ENCODE measurements at places on chromosomes 2 and 18. TPM values are rescaled to one million over a fixed set of nuclear protein-coding genes. Genes with fewer than 3 reads are reported as not detected.

DNA sequence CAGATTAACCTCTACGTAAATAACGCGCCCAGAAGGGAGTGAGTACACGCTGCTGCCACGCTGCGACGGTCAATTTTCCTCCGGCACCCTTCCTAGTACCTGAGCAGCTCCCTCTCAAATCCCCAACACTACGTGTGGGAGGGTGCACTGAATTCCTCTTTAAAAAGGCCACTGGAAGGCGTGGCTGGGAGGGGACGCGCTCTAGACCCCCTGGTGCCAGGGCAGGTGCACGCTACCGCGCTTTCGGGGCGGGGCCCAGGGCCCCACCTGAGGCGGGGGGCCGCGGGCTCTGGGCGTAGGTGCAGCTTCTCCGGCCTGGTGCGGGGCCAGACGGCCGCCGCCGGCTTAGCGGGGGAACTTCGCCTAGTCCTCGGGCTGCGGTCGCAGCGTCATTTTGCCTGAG, 668 bp upstream of the ANKRD12 start:
- peak; percentile 56 for DNase-seq

- DNase-seq = no peak
Observed at GRCh38 chr2:8661736-8662135, 20.1 kb upstream of the ID2 start.

Gene IRS1
- total RNA-seq = 25.8 TPM

GRCh38 chr2:216285701-216286100, 86.6 kb downstream of the MARCHF4 start:
- no peak for DNase-seq

GRCh38 chr2:40716879-40717278, 265.0 kb upstream of the SLC8A1 start:
- DNase-seq = peak; percentile 73

- peak; percentile 36 for DNase-seq
Observed at GRCh38 chr2:12504443-12504842, 212.3 kb upstream of the TRIB2 start.

DNA sequence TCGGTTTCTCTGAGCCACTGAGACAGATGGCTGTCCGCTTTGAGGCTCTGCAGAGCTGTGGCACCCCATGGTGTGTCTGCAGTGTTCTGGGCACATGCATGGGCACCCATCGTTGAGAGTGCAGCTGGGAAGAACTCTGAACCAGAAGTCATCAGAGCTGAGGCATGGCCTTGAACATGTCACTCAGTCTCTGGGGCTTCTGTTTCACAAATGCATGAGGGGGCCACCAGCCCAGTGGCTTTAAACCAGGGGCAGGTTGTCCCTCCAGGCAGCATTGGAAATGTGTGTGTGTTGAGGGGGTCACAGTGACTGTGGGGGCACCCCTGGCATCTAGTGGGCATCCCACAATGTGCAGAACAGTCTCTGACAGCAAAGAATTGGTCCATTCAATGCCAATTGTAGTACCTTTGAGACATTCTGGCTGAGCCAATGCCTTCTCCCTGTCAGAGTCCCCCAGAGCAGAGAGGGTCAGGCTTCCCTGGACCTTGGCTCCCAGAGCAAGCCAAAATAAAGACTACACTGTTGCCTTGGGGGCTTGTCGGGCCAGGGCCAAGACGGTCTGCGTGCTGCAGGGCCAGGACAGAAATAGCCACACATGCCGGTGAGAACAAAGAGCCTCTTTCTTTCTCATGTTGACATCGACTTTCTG, 9.3 kb upstream of the PSMD1 start:
- no peak for DNase-seq

Gene RAB6C
- not detected for total RNA-seq

DNA sequence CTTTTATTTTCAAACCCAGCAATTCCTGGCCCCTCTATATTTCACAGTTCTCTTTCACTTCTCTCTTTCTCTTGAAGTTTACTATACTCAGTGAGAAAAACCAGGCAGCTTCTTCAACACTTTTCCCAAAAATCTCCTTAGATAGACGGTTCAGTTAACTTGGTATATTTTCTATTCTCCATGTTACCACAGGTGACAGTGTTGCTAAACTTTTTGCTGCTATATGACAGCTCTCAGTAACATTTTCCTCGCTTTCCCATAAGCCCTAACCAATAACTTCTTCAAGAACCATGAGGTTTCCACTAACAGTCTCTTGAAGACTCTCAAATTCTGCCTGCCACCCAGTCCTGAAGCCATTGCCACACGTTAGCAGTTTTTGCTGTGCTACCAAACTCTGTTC, 45.8 kb downstream of the CYBRD1 start:
- DNase-seq = no peak

GRCh38 chr2:238134393-238134785, 4.1 kb upstream of the KLHL30 start:
- DNase-seq = no peak

Gene IL18RAP
- total RNA-seq = not detected

Gene C1QL2
- not detected for total RNA-seq

DNA sequence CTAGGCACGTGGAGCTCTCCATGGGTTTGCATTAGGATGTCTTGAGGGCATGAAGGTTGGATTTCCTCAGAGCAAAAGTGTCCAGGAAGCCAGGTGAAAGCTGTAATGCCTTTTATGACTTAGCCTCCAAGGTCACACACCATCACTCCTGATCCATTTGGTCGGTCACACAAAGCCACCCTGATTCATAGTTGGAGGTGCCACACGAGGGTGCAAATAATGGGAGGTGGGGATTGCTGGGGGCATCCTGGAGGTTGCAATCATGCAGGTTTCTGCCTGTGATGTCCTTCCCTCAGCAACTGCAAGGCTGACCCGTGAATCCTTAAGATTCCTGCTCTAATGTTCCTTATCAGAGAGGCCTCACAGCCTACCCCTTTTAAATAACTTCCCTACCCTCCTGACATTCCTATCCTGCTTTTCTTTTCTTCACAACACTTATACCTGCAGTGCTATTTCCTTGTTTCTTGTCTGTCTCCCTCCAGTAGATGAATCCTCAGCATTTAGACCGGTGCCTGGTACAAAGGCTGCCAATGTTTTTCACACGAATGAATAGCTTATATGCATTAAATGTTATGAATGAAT, 97.1 kb downstream of the LIPG start:
- DNase-seq = no peak

Gene CTAGE1
- total RNA-seq = not detected

GRCh38 chr2:105881286-105882136, 136.8 kb downstream of the NCK2 start:
- no peak for DNase-seq

DNA sequence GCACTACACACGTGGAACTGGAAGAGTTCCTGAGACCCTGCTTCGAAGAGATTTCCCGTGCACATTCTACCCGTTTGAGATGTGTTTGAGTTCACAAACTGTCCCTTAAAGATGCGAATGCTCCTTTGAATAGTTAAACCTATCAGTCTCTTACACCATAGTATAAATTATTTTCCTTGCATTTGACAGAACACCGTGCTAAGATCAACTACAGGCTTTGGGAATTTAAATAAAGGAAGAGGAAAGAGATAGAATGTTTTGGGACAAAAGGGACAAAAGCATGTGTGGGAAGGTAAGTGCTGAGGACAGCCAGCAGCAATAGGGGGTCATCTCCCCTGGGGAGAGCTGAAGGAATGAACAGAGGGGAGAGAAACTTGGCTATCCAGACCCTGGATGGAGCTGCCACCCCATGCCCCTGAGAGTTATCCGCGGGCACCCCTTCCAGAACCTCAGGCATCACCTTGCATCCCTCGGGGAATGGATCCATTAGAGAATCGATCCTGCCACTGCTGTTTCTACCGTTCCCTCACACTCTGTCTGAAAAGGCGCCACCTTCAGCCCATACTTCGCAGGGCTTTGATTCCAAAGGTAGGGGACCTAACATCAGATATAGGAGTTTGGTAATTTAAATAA, 888 bp upstream of the ADCY3 start:
- DNase-seq = no peak

DNA sequence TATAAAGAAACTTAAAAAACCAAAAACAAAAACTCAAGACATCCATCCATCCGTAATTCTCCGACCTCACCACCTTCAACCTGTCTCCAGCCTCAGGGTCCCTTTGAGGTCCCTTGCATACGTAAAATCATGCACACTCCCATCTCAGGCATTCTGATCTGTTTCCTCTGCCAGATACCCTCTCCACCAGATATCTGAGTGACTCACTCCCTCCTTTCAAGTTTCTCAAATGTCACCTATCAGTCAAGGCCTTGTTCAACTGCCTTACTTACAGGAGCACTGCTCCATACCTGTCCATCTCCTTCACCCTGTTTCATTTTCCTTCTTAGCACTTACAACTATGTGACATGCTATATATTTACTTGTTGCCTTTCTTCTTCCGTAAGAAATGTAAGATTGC, 369.3 kb downstream of the NBAS start:
- no peak for DNase-seq

DNA sequence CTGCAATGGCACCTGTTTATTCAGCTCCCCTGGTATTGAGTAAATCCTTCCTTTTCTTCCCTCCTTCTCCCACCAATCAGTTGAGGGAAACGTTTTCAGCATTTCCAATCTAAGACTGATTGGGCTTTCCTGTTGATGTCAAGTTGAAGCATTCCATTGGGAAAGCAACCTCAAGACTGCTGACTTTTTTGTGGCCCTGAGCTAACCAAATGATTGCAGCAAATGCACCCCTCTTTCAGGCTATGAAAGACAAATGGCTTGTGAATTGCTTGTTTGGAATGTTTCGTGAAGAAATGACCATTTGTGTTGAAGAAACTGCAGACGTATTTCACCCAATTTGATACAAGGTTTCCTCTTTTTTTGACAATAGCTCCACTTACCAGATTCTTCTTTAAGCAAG, 303.5 kb downstream of the EPHA4 start:
- DNase-seq = no peak

Gene ANKRD30BL
- total RNA-seq = not detected

Gene PLEKHH2
- total RNA-seq = 2.8 TPM

Gene EPB41L3
- total RNA-seq = 0.50 TPM

Gene FRZB
- total RNA-seq = not detected

GRCh38 chr2:21715887-21716286, 592.1 kb downstream of the TDRD15 start:
- DNase-seq = no peak

GRCh38 chr18:69987870-69988269, 40.2 kb upstream of the CD226 start:
- no peak for DNase-seq

Gene AOX1
- total RNA-seq = 75.3 TPM

Gene AMER3
- not detected for total RNA-seq

Gene PAIP2B
- 2.0 TPM for total RNA-seq

DNA sequence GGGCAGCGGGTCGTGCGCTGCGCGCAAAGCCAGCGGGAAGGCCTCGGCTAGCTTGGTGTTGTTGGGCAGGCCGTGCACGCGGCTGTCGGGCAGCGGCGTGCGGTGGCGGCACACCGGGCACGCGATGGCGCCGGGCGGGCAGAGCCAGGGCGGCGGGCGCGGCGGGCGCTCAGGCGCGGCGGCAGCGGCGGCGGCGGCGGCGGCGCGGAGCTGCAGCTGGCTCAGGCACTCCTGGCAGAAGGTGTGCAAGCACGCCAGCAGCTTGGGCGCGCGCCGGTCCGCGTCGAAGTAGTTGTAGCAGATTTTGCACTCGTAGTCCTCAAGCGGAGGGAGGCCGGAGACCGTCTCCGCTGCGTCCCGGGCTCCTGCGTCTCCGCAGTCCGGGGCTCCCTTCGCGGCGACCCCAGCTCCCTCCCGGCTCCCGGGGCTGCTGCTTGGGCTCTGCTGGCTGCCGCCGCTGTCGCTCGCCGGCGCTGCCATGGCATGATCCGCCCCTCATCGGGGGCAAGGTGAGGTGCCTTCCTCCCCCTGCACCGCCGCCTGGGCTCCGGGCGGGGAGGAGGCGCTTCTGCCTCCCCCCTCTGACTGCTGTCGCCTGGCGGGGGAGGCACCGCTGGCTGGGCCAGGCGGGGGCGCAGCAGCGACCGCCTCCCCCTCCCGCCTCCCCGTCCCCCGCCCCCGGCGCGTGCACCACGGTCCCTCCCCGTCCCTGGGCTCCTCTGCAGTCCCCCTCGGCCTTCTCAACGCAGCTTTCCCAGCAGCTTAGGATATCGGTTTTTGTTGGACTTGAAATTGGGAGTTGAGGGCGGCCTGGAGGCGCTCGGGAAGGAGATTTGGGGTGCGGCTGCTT, 21.0 kb upstream of the PAX3 start:
- DNase-seq = peak; percentile 22

- DNase-seq = no peak
Observed at GRCh38 chr18:77106331-77106730, 26.3 kb downstream of the MBP start.

Gene SIX3
- not detected for total RNA-seq

DNA sequence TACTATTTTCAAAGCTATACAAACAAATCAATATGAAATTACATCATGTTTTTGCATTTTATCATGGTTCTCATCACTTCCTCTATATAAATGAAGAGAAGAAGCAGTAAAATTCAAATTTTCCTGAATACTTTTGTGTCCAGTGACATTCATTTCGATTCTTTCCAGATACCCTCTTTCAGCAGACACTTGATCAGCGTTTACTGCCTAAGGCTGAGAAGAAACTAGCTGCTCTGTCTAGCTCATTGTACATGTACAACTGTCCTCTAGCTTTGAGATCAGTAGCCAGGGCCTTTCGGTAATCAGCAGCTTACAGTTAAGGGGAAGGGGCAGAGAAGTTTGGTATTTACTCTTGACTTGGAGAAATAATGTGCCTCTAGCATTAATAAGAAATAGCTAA, 4.8 kb downstream of the VRK2 start:
- no peak for DNase-seq

DNA sequence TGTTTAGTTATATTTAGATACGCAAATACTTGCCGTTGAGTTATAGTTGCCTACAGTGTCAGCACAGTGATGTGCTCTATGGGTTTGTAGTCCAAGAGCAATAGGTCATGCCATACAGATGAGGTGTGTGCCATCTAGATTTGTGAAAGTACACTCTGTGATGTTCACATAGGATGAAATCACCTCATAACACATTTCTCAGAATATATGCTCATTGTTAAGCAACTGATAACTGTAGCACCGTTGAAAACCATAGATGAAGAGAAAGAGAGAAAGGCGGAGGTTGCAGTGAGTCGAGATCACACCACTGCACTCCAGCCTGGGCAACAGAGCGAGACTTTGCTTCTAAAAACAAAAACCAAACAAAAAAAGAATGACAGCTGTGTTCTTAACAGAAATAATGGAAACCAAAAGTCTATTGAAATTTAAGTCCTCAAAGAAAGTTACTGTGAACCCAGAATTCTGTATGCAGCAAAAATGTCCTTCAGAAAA, 9.5 kb downstream of the DGKD start:
- DNase-seq = no peak

All from mammary epithelial cell (primary cell).